Lower lobe of right lung (tissue), 2 donors: ENCODE measurements at places on chromosomes 12 and 14. TPM values are rescaled to one million over a fixed set of nuclear protein-coding genes. Genes with fewer than 3 reads are reported as not detected.

Gene SSPN
- total RNA-seq, result 12.8 TPM

Gene FGF6
- not detected for total RNA-seq

Gene DNAI7
- total RNA-seq, result 6.7 TPM

Gene OR6C3
- not detected for total RNA-seq

Gene SPIC
- total RNA-seq, result not detected

Gene MUCL1
- not detected for total RNA-seq

Gene TPH2
- not detected for total RNA-seq

DNA sequence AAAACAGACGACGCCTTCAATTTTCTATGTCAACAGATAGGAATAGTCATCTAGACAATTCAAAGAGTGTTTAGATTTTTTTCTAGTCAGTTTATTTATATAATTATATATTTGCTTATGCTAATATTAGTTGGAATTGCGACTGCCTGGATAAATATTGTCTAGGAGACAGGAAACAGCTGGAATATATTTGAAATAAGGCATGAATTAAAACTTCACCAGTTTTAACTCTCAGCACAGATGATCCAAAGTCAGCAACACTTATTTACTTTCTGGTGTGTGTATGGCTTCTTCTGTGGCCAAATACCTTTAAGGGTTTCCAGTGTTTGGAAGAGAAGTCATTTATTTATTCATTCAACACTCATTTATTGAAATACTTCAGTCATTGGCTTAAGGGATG lies 1215.4 kb upstream of the USP15 start:
- H3K36me3 ChIP-seq, result no peaks in the 10 kb centered on the region
- no peak for DNase-seq
- H3K27me3 ChIP-seq, result no peaks in the 10 kb centered on the region
- no peak overlapping the region for H3K27ac ChIP-seq
- H3K4me3 ChIP-seq, result no peak overlapping the region

DNA sequence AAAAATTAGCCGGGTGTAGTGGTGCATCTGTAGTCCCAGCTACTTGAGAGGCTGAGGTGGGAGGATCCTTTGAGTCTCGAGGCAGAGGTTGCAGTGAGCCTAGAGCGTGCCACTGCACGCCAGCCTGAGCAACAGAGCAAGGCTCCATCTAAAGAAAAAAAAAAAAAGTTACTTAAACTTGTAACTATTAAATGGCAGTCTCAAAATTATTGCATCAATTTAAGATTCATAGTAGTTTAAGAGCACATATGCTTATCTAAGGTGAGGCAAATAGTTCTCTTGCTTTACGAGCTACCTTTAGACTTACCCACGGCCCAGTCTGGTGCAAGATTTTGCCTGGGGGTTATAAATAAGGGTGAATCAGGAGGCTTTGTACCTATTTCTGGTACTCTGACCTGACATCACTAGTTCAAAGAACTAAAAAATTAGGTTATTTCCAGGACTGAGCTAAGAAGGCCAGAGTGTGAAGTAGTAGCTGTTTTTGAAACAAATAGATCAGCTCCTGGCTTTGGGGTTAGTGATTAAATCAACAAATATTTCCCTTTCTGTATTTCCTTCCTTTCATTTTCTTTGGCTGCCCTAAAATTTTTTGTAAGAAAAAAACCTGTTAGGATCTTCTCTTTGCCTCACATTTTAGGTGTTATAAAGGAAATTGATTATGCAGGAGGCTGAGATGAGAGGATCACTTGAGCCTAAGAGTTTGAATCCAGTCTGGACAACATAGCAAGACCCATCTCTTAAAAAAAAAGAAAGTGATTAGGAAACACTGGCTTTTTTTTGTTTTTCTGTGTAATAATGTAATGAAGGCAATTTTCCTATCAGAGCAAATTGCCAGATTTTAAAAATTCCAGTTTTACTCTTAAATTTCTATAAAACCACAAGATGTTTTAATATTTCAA lies 3.6 kb downstream of the MGAT2 start:
- H3K27ac ChIP-seq, result no peak overlapping the region
- no peaks in the 10 kb centered on the region for H3K27me3 ChIP-seq
- H3K4me1 ChIP-seq, result peaks cover 36% of the 10 kb centered on the region
- no peak for DNase-seq
- no peak overlapping the region for H3K4me3 ChIP-seq

- DNase-seq, result no peak
- H3K4me3 ChIP-seq, result no peak overlapping the region
- H3K27me3 ChIP-seq, result no peaks in the 10 kb centered on the region
- peaks cover 3% of the 10 kb centered on the region for H3K4me1 ChIP-seq
- H3K27ac ChIP-seq, result no peak overlapping the region
- no peaks in the 10 kb centered on the region for H3K36me3 ChIP-seq
Measured at GRCh38 chr14:57709909-57710308, 156.0 kb downstream of the SLC35F4 start.

GRCh38 chr14:98919434-98919833 lies 352.6 kb downstream of the BCL11B start:
- DNase-seq, result no peak
- H3K36me3 ChIP-seq, result no peaks in the 10 kb centered on the region
- H3K27me3 ChIP-seq, result no peaks in the 10 kb centered on the region
- H3K4me3 ChIP-seq, result no peak overlapping the region
- no peaks in the 10 kb centered on the region for H3K4me1 ChIP-seq

GRCh38 chr12:49750996-49751393 lies 9.6 kb downstream of the TMBIM6 start:
- peaks cover 46% of the 10 kb centered on the region for H3K36me3 ChIP-seq
- peaks cover 86% of the 10 kb centered on the region for H3K4me1 ChIP-seq
- no peaks in the 10 kb centered on the region for H3K27me3 ChIP-seq
- no peak for DNase-seq
- H3K4me3 ChIP-seq, result no peak overlapping the region
- H3K27ac ChIP-seq, result no peak overlapping the region

DNA sequence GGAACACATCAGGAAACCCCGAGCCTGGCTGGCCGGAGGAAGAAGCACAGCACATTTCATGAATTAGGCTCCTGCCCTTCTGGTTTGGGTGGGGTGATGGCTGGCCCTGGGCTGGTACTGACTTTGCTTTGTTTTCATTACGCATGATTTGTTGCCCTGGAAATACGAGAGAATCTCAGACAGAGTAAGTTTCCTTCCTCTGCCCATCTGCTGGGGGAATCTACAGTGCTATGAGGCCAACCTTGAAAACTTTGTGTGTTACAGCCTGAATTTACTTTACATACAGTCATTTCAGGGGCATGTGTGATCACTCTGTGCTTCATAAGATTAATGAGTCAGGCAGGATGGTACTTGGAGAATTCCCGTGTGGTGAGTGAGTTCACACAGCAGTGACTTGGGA lies 20.5 kb upstream of the SLC5A8 start:
- no peak overlapping the region for H3K4me3 ChIP-seq
- H3K27me3 ChIP-seq, result no peaks in the 10 kb centered on the region
- no peaks in the 10 kb centered on the region for H3K36me3 ChIP-seq
- no peak overlapping the region for H3K27ac ChIP-seq

- DNase-seq, result peak; percentile 98
- peak within 1 kb of the TSS; percentile 98 for H3K27ac ChIP-seq
- no peaks in the 10 kb centered on the region for H3K27me3 ChIP-seq
- H3K4me3 ChIP-seq, result peak within 1 kb of the TSS; percentile 94
- H3K4me1 ChIP-seq, result peaks cover 31% of the 10 kb centered on the region
- H3K36me3 ChIP-seq, result peaks cover 16% of the 10 kb centered on the region
Measured at GRCh38 chr14:24093901-24094840, at the start of gene PCK2. TSS of gene PCK2 (plus strand) at chr14:24094311. CDS start at chr14:24094406, 95 bp downstream.

- no peak for DNase-seq
- no peaks in the 10 kb centered on the region for H3K36me3 ChIP-seq
- no peaks in the 10 kb centered on the region for H3K27me3 ChIP-seq
- H3K4me3 ChIP-seq, result no peak overlapping the region
- no peak overlapping the region for H3K27ac ChIP-seq
Measured at GRCh38 chr14:24992624-24993360, 57.2 kb downstream of the STXBP6 start.

DNA sequence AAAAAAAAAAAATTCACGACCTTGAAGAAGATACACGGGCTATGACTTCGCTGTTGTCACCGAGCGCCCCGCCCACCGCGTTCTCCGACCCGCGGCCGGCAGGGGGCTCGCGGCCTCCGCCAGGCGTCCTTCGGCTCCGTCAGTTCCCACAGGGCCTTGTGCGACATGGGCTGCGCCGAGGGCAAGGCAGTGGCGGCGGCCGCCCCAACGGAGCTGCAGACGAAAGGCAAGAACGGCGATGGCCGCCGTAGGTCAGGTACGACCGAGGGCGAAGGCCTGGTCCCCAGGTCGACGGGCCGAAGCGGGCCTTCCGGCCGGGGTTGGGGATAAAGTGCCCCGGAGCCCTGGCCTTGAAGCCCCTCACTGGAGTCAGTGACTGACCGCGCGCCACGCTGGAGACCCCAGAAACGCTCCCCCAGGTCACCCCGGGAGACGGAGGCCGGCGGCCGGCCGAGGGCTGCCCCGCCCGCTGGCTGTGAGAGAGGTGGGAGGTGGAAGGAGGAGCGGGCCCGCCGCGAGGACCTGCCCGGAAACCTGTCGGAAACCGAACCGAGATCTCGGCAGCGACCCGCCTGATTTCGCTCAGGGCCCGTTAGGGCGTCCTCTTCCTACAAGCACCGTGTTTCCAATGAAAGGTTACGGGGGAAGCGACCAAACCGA lies at the start of gene TXNRD1:
TXNRD1 (plus strand) TSS at position 142 of the 660 bp plus-strand sequence; CDS start at position 166, 24 bp downstream.
- peak; percentile 92 for DNase-seq
- H3K36me3 ChIP-seq, result no peaks in the 10 kb centered on the region
- peaks cover 37% of the 10 kb centered on the region for H3K4me1 ChIP-seq
- H3K27ac ChIP-seq, result peak within 1 kb of the TSS; percentile 78

DNA sequence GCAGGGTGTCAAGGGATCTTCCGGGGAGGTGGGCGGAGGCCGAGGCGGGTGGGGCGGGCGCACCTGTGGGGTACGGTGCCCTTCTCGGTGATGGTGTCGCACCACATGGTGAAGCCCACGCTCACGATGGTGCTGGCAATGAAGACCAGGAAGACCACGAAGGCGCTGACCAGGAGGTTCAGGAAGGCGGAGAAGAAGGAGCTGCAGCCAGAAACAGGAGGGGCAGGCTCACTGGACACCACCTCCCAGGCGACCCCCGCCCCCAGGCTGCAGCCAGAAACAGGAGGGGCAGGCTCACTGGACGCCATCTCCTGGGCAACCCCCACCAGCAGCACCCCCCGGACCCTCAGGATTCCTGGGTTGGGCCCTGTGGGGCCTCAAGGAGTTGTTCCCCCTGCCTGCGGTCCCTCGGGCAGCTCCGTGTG lies 7.6 kb downstream of the TMEM179 start:
- H3K27ac ChIP-seq, result no peak overlapping the region
- no peaks in the 10 kb centered on the region for H3K36me3 ChIP-seq
- no peak overlapping the region for H3K4me3 ChIP-seq
- no peaks in the 10 kb centered on the region for H3K4me1 ChIP-seq
- peak; percentile 40 for DNase-seq

DNA sequence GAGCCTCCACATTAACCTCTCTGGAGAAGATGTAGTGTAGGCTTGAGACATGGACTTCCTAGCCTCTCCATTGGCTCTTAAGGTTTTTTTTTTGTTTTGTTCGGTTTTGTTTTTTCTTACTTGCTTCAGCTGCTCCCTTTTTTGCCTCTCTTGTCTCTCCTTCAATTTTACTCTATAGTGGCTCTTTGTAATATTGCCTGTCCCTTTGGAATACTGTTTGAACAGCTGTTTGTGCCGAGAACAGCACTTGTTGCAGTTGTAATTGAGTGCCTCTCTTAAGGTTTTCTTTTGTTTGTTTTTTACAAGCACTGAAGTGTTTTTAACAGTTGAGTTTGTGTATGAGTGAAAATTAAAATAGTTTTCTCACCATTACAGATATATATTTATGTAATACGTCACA lies 567.7 kb downstream of the LRFN5 start:
- H3K4me1 ChIP-seq, result no peaks in the 10 kb centered on the region
- H3K4me3 ChIP-seq, result no peak overlapping the region
- DNase-seq, result no peak
- no peak overlapping the region for H3K27ac ChIP-seq
- no peaks in the 10 kb centered on the region for H3K27me3 ChIP-seq
- H3K36me3 ChIP-seq, result no peaks in the 10 kb centered on the region
